ENCODE measurements at places on chromosomes 7 and 10.

DNA sequence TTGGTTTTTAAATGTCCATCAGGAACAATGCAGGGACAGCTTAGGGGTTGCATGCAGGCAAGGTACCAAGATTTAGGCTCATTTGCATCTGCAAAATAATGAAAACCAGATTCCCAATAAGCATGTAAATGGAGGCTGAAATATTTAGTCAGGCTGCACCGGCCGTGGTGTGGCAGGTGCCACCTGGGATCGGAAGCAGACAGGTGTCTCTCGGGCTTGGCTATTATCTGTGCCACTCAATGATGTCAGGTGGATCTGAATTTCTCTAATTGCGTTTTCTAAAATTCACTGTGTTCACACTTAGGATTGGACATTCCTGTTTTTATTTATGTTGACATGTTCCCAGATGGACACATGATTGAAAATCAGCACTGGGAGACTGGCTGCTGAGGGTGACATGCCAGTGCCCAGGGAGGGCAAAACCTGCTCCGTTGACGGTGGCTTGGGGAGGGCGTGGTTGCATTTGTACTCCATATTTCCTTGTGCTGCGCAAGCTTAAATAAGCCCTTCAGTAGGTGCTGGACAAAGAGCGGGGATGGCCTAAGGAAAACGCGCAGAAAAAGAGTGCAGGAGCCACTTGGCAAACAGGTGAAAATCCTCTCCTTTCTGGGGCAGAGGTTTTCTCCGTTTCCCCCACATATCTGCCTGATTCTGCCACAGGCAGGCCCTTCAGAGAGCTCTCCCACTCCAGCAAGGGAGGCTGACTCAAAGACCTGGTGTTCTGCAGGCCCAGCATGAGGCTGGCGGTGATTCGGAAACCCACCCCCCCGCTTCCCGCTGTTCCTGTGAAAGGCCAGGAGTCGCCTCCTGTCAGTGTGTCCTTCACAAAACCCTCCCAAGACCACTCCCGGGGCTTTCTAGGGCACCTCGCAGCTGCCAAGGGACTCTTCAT, 142.5 kb downstream of the WDR37 start:
- no peak for DNase-seq

DNA sequence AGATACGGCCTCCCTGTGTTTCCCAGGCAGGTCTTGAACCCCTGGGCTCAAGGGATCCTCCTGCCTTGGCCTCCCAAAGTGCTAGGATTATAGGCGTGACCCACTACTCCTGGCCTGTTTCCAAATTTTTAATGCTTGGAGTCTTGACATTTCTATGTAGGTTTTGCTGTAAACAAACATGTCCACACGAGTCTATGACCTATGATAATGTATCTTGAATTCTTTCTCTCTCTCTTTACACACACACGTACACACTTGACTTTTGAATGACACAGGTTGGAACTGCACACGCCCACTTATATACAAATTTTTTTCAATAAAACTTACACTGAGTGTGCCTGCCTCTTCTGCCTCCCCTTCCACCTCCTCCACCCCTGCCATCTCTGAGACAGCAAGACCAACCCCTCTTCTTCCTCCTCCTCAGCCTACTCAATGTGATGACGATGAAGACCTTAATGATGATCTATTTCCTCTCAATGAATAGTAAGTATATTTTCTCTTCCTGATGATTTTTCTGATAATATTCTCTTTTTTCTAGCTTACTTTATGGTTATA, 44.1 kb upstream of the LAMB1 start:
- DNase-seq, result no peak

DNA sequence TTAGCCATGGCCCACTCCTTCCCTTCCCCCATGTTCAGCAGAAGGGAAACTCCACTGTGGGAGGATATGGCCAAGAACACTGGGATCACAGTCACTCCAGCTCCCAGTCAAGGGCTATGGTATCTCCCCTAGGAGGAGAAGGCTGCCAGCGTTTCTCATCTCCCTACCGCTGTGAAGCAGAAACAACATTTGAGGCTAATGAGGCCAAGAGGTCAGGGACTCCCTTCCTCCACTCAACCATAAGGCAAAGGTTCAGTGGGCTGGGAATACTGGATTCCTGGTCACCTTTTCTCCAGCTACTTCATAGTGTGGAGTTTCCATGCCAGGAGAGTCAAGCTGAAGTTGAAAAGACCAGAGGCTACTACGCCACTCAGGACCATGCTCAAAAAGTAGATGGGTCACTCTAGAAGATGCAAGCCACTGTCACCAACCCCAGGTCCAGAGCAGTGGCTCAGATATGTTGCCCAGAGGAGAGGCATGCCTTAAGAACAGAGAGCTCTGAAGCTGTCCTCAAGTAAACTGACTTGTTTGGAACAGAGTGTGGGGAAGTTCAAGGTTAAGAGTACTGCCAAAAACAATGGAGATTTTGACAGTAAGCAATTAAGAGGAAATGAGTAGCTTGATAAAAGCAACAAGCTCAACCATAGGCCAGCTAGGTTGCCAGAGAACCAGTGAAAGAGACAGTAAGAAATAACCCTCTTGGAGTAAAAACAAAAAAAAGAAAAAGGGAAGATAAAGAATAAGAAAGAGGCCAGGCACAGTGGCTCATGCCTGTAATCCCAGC, 3.8 kb upstream of the TMEM140 start:
- DNase-seq, result no peak

DNA sequence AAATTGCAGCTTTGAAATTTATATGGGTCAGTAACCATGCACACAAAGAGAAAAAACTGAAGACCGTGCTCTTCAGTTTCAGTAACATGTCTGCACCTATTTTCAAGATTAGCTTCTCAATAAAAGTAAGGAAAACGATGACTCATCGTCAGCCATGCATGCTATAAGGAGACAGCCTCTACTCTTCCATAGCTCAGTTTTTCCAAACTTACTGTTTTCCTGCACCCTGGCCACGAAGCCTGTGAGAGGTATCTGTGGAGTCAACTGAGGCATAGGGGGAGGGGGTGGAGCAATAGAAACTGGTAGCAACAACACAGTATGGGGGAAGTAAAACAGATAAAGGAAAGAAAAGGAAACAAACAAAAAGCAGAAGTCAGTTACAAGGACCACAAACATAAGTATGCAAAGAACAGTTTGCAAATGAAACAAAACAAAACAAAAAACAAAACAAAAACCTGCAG, 58.0 kb downstream of the PDSS1 start:
- DNase-seq, result no peak

DNA sequence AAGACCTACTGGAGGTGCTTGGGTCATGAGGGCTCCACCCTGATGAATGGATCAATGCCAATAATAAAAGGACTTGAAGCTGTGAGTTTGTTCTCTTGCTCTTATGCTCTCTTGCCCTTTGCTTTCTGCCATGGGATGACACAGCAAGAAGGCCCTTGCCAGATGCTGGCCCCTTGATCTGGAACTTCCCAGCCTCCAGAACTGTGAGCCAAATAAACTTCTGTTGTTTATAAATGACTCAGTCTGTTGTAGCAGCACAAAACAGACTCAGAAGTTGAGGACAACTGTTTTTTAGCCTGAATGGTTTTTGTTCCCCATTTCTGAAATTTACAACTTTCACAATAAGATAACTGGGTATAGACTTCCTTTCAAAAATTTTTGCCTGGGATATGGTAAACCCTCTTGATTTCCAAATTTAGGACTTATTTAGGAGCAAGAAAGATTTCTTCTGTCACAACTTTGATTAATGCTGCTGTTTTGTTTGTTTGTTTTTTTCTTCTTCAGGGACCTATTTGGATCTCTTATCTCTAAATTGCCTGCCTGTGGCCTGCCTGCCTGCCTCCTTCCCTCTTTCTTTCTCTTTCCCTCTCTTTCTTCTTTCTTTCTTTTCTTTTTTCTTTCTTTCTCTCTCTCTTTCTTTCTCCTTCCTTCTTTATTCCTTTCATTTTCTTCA, 12.1 kb downstream of the ENTPD1 start:
- peak; percentile 79 for DNase-seq

- DNase-seq, result no peak
Observed at GRCh38 chr7:107726356-107727130, 17.4 kb upstream of the CBLL1 start.

DNA sequence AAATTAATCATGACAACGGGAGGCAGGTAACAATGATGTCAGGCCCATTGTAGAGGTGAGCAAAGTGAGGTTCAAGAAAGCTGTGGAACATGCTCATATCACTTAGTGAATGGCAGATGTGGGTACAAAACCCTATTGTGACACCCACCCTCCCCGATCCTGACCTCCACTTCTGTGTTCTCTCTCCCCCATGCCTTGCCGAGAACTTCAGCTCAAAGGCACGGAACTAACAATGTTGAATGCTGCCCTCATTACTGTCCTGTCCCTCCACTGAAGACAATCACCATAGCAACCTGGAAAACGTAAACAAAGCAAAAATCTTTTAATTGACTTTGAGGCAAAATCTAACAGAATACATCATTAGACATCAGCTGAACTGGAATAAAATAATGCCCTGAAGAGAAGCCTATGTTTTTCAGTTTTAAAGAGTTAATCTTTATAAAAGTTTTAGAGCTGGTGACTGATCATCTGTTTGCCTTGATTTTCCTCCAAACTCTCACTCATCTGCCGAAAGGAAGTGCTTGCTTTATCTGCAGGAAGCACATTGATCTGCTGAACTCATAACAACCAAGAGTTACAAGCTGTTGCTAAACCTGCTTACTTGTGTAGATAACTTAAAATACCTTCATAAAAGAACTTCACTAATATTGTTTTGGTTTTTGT, 133.6 kb downstream of the CUBN start:
- DNase-seq, result no peak

DNA sequence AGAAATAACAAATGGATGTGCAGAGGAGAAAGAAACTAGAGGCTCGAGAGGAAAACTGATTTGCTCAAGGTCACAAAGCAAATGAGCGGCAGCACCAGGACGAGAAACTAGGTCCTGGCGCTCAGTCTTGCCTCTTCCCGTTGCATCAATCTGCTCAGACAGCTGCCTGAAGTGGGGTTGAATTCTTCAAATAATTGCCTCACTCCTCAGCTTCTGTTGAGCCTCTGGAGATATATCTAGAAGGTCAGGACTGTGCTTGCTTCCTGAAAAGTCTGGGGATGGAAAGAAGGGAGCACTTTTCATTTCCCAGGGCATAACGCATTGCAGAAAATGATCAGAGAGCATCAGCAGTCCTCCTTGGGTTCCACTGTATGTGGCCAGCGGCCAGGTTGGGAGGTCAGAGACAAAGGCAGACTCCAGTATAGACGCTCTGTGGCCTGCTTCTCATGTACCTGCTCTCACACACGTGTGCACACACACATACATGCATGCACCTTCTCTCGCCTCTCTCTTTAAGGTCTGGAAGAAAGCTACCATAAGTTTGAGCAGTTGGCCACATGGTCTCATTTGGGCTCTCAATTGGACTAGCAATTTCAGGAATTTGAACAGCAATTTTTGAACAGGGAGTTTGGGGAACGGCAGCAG, 83.7 kb upstream of the DUSP5 start:
- no peak for DNase-seq

GRCh38 chr10:71965623-71966022, 1.4 kb downstream of the CHST3 start:
- DNase-seq, result no peak

DNA sequence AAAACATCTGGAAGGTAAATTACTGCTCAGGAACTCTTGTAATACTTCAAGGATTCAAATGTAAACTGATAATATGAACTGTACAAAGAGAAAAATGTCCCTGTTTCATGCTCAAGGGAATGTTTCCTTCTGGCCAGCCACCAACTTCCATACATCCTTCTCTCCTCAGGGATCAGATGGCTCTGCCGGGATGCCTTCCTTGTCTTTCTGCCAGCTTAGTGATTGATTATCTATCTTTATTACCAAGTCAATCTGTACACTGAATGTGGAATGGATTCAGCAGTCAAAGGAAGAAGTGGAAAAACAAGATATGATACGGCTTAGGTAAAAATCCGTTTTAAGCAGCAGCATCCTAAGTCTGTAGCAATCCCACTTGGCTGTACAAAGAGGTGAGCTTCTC, 178.3 kb downstream of the PTN start:
- DNase-seq, result no peak

GRCh38 chr10:43055991-43056567, 20.8 kb upstream of the RET start:
- DNase-seq, result no peak

DNA sequence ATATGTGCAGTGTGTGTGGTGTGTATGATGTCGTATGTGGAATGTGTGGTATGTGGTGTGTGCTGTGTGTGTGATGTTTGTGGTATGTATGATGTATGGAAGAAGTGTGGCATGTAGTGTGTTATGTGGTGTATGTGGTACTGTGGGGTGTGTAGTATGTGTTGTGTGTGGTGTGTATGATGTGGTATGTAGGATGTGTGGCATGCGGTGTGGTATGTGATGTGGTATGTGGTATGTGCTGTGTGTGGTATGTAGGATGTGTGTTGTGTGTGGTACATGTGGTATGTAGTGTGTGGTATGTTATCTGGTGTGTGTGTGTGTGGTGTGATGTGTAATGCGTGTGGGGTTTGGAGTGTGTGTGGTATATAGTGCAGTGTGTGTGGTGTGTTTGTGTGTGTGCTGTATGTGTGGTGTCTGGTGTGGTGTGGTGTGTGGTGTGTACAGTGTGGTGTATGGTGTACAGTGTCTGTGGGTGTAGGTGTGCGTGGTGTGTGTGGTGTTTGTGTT, 129.6 kb downstream of the ATP6V0E2 start:
- no peak for DNase-seq

DNA sequence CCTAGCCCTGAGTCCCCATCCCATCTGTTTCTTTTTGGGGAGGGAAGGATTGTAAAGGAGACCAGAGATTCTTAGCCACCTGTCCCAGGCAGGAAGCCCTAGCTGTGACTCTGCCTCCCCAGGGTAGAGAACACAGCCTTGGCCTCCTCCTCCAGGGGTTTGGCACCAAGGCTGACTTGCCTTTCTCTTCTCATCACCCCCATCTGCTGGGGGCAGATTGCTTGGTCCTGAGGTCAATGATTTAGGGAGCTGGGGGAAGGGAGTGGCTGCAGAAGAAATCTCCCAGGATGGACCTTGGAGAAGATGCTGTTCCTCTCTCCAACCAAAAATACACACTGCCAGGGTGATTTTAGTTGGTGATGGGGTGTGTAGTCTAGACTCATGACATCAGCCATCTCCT, 2.6 kb upstream of the MNX1 start:
- no peak for DNase-seq

DNA sequence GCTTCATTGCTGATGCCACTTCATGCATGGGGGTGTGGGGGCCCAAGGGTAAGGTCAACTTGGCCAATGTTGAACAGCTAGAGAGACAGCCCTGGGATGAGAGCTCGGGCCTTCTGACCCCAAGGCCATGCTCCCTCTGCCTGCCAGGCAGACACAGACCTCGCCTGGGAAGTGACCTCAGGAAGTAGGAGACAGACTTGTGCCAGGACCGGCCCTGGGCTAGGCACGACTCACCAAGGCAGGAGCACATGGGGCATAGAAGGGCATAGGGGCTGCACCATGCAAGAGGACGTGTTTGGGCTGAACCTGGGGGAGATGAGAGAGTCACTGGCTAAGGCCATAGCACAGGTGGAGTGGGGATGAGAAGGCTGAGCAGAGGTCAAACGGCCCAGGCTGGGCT, 27.1 kb downstream of the ZCCHC24 start:
- no peak for DNase-seq

Measured in MG63 (cell line).